ENCODE measurements at places on chromosomes 2 and 18. TPM values are rescaled to one million over a fixed set of nuclear protein-coding genes. Genes with fewer than 3 reads are reported as not detected.

DNA sequence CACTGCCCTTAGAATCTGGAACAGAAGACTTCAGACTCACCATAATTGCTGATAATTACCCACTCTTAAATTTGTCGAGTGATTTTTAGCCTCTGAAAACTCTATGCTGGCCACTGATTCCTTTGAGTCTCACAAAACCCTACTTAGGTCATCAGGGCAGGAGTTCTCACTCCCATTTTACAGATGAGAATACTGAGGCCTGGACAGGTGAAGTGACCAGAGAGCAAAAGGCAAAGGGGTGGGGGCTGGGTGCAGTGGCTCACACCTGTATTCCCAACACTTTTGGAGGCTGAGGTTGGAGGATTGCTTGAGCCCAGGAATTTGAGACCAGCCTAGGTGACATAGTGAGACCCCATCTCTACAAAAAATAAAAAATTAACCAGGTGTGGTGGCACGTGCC is 34.8 kb upstream of the SLC35F6 start:
- H3K27ac ChIP-seq, result no peak overlapping the region
- no peak for DNase-seq
- no peaks in the 10 kb centered on the region for H3K36me3 ChIP-seq
- H3K27me3 ChIP-seq, result peaks cover 27% of the 10 kb centered on the region
- H3K4me1 ChIP-seq, result peaks cover 4% of the 10 kb centered on the region
- H3K4me3 ChIP-seq, result no peak overlapping the region

The SERPINB13 gene
- not detected for total RNA-seq

DNA sequence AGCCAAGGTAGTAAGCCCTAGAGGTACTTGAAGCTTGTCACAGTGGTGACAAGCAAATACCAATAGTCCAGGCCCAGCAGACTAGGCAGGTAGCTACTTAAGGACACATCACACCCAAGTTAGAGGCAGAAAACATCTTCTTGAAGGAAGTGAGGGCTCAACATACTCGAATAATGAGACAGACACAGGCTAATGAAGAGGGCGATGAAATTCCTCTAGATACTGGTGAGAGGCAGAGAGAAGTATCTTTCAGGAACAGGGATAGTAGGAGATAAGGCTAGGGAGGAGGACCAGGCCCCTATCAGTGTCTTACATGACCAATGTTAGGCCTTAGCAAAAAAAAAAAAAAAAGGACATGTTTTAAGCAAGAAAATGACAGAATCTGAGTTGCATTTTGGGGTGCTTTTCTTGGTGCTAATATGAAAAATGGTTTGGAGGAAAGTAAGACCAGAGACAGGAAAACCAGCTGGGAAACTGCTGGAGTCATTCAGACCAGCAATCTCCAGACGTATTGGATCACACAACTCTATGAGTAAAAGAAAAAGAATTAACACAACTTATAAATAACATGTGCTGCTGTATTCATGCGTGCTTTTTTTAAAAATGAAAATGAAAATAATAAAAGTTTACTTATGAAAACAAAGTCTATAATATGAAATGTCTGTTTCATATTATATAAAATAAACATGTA is 37.7 kb downstream of the COBLL1 start:
- H3K27ac ChIP-seq, result no peak overlapping the region
- no peaks in the 10 kb centered on the region for H3K4me1 ChIP-seq
- H3K27me3 ChIP-seq, result no peaks in the 10 kb centered on the region

The TRIM54 gene
- not detected for total RNA-seq

All from IMR-90 (cell line).